LHCN-M2 (cell line): ENCODE measurements at places on chromosomes 4 and X. TPM values are rescaled to one million over a fixed set of nuclear protein-coding genes. Genes with fewer than 3 reads are reported as not detected.

GRCh38 chr4:122091836-122092405 is 60.2 kb upstream of the BLTP1 start:
- DNase-seq: no peak

The PPP2R2C gene
- total RNA-seq: 0.98 and 1.3 TPM in 2 replicates

- no peak for DNase-seq
These were observed 115.9 kb upstream of the RBPJ start for GRCh38 chr4:26204911-26205370.

The CLNK gene
- not detected in 2 replicates for total RNA-seq

The SPANXA1 gene
- not detected in 2 replicates for total RNA-seq

GRCh38 chr4:45100956-45101818 is 374.8 kb upstream of the GNPDA2 start:
- no peak for DNase-seq

DNA sequence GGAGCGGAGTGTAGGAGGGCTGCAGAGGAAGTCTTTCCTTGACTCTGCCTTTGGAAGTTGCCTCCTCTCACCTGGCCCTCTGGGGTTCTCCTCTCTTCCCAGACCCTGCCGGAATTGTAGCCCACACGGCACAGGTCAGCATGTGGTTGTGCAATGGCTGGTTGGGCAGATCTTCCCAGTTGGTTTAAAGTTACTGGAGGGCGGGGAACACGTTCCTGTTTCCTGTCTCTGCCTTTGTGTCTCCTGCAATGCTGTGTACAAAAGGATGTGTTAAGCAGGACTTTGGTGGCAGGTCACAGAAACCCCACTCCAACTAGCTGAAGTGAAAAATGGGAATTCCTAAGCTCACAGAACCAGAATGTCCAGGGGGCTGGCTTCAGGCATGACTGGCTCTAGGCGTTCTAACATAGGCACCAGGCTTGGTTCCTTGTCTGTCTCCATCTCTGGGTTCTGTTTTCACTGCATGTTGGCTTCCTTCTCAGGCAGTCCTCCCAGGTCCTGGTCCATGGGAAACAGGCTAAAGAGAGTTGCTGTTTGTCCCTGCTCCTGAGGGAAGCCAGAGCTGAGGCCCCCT is 19.9 kb downstream of the SORCS2 start:
- no peak for DNase-seq

GRCh38 chrX:30830326-30830943 is 58.6 kb downstream of the TAB3 start:
- DNase-seq: peak; percentile 0

DNA sequence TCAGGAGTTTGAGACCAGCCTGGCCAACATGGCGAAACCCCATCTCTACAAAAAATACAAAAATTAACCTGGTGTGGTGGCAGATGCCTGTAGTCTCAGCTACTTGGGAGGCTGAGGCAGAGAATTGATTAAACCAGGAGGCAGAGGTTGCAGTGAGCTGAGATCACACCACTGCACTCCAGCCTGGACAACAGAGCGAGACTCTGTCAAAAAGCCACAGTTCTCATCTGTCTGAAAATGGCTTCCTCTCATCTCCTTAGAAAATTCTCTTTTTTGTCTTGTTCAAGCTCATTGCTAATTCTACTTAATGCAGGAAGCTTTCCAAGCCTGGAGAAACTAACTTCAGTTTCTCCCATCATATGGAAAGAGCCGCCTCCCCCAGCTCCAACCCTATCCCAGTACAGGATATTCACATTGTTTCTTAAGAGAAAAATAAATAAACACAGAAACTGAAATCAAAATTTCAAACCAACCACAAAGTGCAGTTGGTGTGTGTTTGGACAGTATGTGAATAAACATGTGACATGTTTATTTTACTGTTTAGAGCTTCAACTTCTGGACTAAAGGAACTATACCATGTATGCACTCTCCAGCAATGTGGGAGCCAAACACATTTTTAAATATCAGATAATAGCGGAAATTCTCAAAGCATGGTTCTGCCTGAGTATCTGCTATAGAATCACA is 55.0 kb upstream of the GAB1 start:
- DNase-seq: peak; percentile 18

The SPP1 gene
- total RNA-seq: 0.11 TPM in 1 of 2 replicates, not detected in the other

- DNase-seq: peak; percentile 99
These were observed 123.6 kb upstream of the RBPJ start for GRCh38 chr4:26197018-26197779.

- peak; percentile 71 for DNase-seq
These were observed 129.4 kb upstream of the ARSJ start for GRCh38 chr4:114108869-114109268.

GRCh38 chrX:45447331-45447730 is 246.7 kb upstream of the DIPK2B start:
- no peak for DNase-seq

GRCh38 chr4:164377277-164377676 is 376.7 kb upstream of the SMIM31 start:
- no peak for DNase-seq

DNA sequence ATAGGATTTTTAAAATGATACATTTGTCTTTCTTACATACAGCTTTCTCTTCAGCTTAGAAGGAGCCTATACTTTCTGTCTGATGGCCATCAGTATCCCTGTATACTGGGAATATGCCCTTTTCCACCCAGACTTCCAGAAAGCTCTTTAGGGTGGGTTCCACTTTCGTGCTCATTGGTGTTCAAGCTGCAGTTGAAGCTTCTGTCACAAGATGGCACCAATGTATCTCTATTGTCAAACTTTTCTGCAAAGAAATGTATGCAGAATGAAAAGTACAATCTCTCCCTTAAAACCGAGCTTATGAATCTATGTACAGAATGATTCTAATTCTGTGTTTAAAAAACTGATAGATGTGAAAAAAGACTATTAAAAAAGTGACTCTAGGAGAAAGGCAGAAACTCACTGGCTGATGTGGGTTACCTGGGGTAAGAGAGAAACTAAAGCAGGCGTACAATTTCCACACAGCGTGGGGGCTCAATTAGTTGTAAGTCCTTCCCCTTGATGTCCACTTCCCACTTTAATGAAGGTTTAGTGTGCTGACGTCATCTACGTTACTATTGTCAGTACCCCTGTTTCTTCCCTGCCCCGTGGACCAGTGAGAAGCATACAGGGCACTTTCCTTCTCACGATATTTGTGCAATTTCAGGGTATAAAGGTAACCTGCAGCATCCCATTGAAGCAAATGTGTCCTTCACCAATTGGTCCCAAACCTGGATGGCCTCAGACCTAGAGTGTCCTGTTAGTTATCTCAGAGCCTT is 57.3 kb upstream of the TCEAL2 start:
- DNase-seq: peak; percentile 5

DNA sequence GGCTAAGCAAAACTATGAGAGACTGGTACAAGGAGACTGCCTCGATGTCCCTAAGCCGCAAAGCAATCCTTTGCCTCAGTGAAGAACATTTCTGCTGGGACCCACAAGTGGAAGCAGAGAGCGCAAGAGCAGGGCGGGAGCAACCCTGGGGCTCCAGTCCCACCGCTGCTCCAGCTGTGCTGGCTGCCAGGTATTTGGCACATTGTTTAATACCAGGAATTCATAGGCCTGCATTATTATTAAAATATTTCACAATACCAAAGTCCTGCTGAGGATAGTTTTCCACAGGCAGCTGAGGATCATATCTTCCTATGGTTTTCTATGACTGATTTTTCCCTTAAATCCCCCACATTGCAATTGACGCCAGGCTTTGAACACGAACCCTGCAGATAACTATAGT is 163.5 kb upstream of the TLL1 start:
- DNase-seq: no peak

The TMEM165 gene
- total RNA-seq: 176 and 184 TPM in 2 replicates

DNA sequence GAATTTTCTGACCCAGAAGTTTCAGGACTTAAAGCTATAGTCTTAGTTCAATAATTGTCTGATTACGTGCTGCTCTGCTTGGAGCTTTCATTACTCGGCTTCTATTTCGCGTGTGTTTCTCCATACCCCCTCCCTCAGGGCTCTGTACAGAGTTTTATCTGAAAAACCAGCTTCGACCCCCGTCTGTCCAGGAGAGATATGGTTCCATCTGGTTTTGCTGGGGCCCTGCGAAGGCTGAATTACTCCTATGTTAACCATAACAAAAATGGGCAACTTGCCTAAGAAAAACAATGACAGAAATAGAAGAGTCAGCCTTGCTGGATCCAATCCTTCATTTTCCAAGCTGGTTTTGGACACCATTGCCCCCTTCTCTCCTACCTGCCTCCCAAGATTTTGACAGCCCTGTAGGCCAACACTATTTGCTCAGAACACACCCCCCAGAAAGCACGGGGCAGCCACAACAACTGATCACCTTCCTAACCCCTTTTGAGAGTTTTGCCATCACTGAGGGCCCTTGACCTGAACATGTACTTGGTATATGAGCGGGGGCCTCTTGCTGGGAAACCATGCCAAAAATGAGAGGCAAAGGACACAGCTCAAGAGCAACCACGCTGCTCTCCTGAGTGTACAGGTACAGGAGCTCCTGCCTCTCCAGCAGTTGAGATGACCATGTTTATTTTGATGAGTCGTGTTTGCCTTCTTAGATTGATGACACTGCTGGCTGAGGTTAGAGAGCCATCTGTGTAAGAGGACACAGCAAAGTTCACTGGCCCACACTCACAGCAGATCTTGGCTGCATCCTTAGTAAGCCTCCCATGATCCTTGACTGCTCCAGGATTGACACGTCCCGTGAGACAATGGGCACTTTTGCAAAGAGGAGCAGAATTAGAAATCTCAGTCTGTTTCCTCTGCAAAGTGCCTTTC is 36.2 kb upstream of the ATP6AP2 start:
- peak; percentile 22 for DNase-seq

The MAP3K15 gene
- not detected in 2 replicates for total RNA-seq

GRCh38 chr4:184949020-184949419 is 69.3 kb upstream of the HELT start:
- no peak for DNase-seq

The CCKAR gene
- not detected in 2 replicates for total RNA-seq

- DNase-seq: peak; percentile 9
These were observed 11.0 kb downstream of the GNRHR start for GRCh38 chr4:67743194-67743593.

The UGT2B10 gene
- not detected in 2 replicates for total RNA-seq

GRCh38 chr4:2492970-2493369 is 24.1 kb downstream of the RNF4 start:
- DNase-seq: no peak

The ZCCHC18 gene
- 0.64 TPM in 1 of 2 replicates, not detected in the other for total RNA-seq

DNA sequence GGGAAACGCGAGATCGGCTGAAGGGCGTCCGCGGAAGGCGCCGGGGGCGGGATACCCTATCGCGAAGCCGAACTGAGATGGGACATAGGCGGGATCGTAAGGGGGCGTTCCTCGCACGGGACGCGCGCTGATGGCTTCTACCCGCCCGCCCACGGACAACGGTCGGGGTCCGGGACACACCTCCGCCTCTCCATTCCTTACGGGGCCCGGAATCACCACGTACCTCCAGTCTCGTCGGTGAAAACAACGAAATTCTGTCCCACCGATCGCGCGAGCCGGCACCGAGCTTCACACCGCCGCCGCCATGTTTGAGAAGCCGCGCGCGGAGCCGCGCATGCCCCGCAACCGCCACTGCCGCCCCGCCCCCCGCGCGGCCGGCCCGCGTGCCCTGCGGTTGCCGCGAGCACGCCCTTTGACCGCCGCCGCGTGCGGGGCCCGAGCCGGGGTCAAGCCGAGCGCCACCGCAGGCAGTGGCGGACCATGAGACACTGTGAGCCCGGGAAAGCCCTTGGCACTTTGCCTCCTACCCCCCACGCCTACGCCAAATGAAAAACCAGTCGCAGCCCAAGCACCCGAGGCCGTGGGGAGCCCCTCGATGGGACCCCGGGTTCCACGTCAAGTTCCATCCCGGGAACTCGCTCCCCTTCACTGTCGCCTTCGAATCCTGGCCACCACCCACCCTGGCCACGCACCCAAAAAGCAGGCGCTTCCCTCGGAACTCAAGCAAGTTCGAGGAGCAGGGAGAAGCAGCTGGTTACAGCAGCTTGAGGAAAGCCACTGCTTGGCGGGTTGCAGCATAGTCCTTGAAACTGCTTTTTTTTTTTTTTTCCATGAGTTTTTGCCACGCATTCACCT is at the start of gene SCML2:
Gene SCML2 (minus strand): TSS at position 320 of the 855 bp plus-strand sequence. CDS start 20,617 bp downstream, outside the sequence.
- DNase-seq: peak; percentile 26

DNA sequence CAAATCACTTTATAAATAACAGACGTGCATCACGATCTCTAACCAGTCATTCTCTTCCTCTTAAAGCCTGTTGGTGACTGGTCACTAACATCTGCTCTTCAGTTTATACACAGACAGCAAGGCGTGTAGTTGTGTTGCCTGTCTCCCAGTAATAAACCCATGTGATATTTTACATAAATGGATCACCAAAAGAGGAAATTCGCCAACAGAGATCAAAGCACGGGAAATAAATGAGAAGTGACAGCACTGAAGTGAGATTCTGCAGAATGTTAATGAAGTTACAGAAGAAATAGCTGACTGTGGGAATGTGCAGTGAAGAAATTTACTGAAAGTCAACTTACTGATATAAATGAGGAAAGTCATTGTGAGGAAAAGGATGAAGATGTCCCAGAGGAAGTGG is 47.0 kb downstream of the AFF1 start:
- no peak for DNase-seq

GRCh38 chr4:177673985-177674489 is 231.8 kb upstream of the AGA start:
- DNase-seq: no peak

DNA sequence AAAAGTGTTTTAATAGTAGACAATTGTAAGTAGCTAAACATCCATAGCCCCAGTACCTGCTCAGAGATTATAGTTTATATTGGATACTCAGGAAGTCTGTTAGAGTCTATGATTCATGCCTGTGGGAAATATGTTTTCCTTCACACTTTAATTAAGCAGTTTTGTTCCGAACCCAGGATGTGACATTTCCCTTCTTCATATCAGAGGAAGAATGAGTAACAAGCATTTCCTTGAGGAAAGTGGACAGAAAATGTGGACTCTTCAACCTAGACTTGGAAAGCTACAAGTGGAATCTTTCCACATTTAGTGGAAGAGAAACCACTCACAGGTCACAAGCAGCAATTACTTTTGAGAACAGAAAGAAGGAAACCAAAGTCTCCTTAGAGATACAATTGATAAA is 419.4 kb downstream of the C4orf33 start:
- DNase-seq: no peak

- DNase-seq: no peak
These were observed 151.9 kb downstream of the AFAP1 start for GRCh38 chr4:7787681-7788141.

GRCh38 chr4:162408309-162408708 is 244.5 kb upstream of the FSTL5 start:
- DNase-seq: no peak

DNA sequence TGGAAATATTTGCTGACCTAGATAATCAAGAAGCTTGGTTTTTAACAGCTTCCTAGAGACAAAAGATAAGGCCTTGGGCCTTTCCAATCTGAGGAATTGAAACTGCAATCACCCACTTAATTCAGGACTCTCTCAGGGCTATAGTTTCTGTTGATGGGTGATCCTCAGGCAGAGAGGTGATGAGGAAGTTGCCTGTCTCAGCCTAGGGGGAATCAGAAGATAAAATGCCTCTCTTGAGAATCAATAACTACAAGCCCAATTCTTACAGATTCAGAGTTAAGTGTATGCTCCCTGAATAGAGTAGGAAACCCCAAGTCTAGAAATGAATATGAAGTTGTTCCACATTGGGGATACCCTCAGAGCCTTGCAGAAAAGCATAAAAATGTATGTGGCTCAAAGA is 45.5 kb downstream of the NFKB1 start:
- DNase-seq: no peak

The ODAM gene
- not detected in 2 replicates for total RNA-seq

GRCh38 chrX:130756233-130756632 is 146.8 kb downstream of the ENOX2 start:
- DNase-seq: no peak

The SPANXB1 gene
- not detected in 2 replicates for total RNA-seq
